Hematopoietic multipotent progenitor cell treated with erythropoietin and hydrocortisone succinate and interleukin-3 and kit ligand, for 4 days (in vitro differentiated cells): ENCODE measurements at places on chromosomes 16 and 17.

- DNase-seq: no peak
Observed at GRCh38 chr16:80056324-80056723, 455.8 kb upstream of the MAF start.

DNA sequence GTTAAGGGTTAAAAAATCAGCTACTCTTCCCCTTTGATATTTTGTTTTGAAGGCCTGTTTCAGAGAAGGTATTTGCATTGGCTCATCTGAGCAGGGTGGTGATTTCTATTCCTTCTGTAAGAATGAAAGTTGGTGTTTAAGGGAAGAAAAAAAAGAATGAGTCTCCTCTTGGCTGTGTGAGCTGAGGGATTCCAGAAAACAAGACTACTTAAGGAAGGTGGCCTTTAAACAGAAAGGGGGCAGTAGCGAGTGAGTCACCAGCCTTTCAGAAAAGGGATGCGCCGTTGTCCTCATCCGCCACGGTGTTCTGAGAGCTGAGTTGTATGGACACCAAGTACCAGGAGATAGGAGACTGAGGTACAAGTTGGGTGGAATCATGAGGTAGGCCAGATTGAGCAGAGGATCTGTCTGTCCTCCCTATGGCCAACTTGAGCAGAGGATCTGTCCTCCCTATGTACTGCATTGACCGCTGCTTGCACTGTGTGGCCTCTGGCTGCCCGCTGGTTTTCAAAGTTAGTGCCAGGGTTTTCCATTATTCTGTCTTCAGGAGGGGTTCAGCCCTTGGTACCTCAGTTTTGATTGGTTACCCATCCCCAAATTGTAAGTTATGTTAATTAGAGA, 8.2 kb downstream of the PRKCA start:
- DNase-seq: no peak

DNA sequence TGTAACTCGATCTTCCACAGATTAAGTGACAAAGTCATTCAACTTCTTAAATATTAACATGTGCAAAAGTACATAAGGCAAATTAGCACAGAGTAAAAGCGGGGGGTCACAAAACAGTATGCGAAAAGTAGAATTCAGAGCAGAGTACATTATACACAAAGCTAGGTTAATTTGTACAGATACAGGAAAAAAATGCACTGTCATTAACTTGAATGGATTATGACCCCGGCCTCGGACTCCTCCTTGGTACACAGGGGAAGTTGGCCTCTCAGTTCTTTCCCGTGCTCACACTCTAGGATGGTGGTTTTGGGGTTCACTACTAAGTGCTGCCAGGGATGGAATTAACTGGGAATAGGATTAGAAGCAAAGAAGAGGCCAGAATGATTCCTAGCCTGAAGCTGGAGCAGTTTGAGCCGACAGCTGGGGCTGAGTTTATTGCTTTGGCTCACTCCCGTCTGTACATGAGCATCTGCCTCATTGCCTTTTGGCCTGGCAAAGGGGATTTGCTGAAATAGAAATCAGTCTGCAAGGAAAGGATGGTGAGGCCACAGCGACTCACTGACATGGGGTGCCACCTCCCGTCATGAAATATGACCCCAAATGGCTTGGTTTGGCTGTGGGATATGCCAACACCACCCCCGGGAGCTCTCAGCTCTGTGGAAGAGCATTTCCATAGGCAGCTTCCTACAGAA, 23.6 kb downstream of the NTN1 start:
- no peak for DNase-seq

GRCh38 chr16:66262253-66263167, 104.0 kb upstream of the CDH5 start:
- DNase-seq: no peak

GRCh38 chr16:79601092-79601930, 774 bp upstream of the MAF start:
- DNase-seq: peak; percentile 41

GRCh38 chr17:44628243-44629188, 27.8 kb upstream of the MEIOC start:
- peak; percentile 63 for DNase-seq

GRCh38 chr17:63531022-63531965, 8.1 kb downstream of the KCNH6 start:
- no peak for DNase-seq

DNA sequence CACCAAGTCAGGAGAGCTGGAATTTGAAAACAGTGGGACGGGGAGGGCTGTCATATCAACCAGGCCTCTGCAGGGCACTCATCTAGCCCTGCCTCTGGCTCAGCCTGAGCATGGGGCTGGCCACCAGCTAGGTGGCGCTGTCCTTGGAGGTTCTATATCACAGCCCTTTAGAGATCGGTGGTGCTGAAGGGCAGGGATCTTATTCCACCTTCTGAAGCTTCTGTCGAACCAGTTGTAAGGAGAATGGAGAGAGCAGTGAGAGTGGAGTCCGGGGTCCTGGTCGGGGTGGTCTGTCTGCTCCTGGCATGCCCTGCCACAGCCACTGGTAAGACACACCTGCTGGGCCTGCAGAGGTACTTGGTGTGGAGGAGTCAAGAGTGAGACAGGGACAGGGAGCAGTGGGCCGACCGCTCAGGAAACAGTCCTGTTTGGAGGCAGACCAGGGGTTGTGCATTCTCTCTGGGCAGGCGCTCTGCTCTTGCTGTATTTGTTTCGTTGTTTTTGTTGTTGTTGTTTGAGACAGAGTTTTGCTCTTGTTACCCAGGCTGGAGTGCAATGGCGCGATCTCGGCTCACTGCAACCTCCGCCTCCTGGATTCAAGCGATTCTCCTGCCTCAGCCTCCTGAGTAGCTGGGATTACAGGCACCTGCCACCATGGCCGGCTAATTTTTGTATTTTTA, at the start of gene CES3:
CES3 (plus strand) TSS at position 202 of the 680 bp plus-strand sequence; CDS start at position 244, 42 bp downstream.
- DNase-seq: peak; percentile 91

GRCh38 chr16:63447121-63447520, 1410.9 kb upstream of the CDH8 start:
- no peak for DNase-seq

- peak; percentile 55 for DNase-seq
Observed at GRCh38 chr17:49393491-49394255, 21.0 kb downstream of the PHB1 start.

- DNase-seq: peak; percentile 96
Observed at GRCh38 chr16:3152277-3152990, 17.6 kb downstream of the ZNF213 start.

DNA sequence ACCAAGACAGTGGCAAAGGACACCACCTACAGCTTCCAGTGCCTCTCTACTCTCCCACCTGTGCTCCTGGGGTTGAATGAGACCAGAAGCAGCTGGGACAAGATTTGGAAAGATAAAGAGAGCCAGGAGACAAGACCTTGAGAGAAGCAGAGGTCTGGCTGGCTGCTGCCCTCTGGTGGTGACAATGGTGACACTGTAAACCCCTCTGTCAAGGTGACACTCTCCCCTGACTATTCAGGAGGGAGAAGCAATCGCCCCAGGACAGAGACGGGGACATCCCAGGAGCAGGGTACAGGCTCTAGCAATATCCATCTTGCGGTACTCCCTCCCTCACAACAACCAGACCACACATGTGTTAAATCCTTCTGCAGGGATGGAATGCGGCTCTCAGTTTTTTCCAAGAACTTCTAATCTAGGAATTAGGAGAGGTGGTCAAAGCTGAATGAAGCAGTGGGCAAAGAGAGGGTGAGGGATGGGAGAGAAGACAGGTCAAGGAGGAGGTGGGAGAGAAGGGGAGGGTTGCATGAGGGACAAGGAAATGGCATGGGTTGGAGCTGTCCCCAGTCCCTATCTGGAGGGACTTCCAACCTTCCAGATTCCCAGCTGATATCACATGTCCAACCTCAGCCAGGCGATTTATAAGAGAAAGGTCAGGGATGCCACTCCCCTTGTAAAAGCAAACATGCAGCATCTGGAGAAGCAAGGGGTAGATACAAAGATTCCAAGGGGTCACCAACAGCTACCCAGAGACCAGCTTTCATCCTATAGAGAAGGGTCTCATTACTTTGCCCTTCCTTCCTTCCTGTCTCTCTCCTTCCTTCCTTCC, 2.9 kb downstream of the PHOSPHO1 start:
- DNase-seq: peak; percentile 85

DNA sequence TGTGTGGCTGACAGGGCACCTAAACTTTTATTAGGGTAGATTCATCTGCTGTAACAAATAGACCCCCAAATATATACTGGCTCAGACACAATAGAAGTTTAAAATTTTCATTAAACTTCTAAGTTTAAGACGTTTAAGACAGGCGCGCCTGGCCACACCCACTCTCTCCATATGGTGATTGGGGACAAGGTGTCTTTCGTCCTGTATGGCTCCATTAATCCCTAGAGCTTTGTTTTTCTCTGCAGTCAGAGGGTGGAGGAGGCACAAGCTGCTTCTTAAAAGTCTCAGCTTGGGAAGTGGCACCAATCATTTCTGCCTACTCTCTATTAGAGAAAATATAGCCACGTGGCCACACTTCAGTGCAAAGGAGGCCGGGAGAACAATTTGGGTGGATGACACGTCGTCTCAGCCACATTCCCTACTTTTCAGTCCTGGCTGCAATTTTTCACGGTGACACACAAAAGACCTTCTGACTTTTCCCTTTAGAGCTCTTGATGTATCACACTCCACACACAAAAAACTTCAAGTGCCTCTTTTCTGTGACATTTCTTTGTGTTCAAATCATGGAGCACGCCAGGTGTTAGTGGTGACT, 125.5 kb upstream of the CACNG3 start:
- no peak for DNase-seq

DNA sequence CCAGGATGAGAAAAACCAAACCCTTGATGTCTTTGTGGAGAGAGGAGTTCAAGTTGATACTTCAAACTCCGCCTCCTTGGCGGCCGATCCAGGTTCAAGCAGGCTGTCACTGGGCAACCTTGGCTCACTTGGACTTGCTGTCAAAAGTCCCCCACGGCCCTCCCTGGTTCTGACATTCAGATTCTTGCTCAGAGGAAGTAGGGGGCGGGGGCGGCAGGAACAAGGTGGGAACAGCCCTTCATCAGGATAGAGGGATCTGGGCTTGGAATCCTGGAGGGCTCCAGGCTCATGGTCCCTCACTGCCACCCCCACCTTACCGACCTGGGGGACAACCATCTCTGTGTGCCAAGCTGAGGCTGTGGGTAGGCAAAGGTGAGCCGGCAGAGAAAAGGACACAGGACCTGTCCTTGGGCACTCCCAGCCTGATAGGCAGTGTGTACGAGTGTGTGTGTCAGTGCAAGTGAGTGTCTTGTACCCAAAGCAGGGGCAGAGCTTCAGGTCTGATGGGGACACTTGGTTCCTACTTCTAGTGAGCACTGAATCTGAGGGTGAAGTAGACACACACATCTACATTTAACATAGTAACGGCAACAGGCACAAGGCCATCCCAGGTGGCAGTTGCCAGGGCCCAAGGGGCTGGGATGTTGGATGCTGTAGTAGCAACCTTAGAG, 6.6 kb upstream of the TSPOAP1 start:
- peak; percentile 66 for DNase-seq
